ENCODE measurements at places on chromosomes 4 and X.

GRCh38 chr4:55635741-55636655 lies at the start of gene NMU:
Gene NMU, minus strand, starts transcription at chr4:55636298. Its CDS starts 106 bp downstream, at chr4:55636192.
- peak; percentile 27 for DNase-seq

- DNase-seq, result peak; percentile 62
Observed at GRCh38 chr4:108155373-108155772, 13.4 kb downstream of the LEF1 start.

- no peak for DNase-seq
Observed at GRCh38 chrX:2831471-2832228, 2.9 kb downstream of the GYG2 start.

- no peak for DNase-seq
Observed at GRCh38 chrX:68807818-68808217, 21.0 kb upstream of the EFNB1 start.

DNA sequence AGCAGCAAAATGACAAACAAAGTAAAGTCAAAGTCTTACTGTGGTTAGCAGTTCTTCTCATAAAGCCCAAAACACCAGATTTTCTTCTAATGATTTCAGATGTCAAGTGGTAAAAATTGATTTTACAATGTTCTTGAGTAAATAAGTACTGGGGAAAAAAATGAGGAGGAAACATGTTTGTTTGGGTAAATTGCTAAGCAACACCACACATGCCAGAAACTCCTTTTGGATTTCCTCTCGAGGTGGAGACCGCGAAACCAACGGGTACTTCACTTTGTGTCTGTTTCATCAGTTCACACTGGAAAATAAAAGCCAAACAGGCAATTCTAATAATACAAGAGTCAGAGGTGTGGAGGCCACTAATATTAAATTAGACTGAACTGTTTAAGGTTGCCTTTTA lies 4.6 kb upstream of the PKD2 start:
- no peak for DNase-seq

DNA sequence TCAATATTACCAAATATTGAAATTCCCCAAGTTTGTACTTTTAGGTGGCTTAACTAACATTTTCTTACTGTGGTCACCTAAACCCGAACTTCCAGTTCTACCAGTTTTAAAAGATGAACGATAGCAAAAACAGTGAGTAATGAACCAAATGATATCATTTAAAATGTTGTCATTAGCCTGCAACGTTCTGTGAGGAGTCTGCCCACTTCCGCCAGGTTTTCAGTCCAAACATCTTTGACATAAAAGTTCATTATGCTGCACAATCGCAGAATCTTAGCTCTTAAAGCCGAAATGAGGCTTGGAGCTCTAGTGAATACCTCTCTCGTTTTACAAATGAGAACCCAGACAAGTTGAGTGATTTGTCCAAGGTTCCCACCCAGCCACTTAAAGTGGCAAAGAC lies 762 bp downstream of the PIGA start:
- DNase-seq, result peak; percentile 29

- DNase-seq, result peak; percentile 46
Observed at GRCh38 chrX:48919947-48920717, 1.3 kb upstream of the PIM2 start.

- no peak for DNase-seq
Observed at GRCh38 chr4:139887962-139888735, 222.5 kb downstream of the MGST2 start.

DNA sequence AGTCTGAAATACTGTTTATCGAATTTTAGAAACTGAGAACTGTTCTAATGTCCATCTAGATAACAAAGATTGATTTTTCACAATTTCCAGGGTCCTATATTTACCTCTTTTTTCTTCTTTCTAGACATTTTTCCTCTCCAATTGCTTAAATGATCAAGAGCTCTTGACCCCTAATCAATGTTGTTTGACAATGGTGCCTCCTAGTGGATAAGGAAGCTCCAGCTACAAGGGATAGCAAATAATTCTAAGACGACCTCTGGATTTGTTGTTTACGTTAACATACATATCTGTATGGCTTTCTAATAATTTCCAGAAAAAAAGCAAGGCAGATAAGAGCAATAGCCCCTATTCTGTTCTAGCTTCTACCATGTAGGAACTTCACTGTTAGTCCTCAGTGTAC lies 35.8 kb downstream of the GPR82 start:
- DNase-seq, result no peak

DNA sequence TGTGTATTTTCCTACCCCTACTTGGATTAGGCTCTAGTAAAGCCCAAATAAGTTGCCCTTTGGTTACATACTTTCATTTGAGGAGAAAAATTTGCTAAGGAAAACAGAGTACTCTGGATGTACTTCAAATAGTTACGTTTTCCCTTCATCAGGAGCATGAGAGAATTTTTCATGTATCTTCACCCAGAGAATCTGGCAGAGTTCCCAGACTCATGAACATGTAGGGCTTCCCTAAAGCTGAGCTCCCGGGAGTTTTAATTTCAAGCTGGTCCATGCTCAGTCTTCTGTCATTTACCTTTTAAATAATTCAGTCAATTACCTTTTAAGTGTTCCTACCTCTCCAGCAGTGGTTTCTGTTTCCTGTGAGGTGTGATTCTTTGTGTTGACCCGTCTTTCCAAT lies 367.5 kb upstream of the GRID2 start:
- DNase-seq, result no peak

- no peak for DNase-seq
Observed at GRCh38 chr4:125041372-125041930, 273.3 kb upstream of the FAT4 start.

DNA sequence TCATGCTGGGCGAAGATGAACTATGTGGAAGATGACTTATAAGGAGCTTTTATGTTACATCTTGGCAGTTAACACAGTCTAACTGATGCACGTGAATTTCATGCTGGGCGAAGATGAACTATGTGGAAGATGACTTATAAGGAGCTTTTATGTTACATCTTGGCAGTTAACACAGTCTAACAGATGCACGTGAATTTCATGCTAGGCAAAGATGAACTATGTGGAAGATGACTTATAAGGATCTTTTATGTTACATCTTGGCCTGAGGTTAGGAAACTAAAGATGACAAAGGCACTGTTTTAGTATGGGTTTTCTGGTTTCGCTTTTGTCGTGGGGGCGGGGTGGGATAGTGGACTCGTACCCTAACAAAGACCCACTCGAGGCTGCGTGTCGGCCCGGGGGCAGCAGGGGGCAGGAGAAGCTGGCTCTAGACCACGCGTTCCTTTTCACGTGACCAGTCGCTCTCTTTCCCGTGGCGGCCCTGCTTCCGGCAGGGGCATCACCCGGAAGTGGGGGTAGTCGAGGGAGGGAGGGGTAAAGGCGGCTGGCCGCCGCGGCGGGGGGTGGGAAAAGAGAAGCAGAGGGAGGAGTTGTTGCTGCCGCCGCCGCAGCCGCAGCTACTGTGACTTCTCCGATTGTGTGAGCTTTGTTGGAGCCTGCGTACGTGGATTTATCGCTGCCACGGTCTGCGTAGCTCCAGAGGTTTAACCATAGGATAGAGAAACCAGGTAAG lies at the start of gene ATP7A:
ATP7A (plus strand) TSS at position 586 of the 733 bp plus-strand sequence. CDS start 60,949 bp downstream, outside the sequence.
- DNase-seq, result peak; percentile 89

DNA sequence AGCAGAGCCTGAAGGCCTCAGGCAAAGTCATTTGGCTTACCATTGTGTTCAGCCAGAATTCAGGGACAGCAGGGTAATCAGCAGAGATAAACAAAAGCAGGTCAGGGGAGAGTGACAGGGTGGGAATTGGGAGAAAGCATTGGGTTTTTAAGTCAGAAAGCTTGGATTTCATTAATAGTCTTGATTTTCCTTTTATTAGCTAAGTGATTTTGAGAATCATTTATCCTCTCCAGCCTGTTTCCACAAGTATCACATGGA lies 410.1 kb downstream of the HNRNPD start:
- no peak for DNase-seq

DNA sequence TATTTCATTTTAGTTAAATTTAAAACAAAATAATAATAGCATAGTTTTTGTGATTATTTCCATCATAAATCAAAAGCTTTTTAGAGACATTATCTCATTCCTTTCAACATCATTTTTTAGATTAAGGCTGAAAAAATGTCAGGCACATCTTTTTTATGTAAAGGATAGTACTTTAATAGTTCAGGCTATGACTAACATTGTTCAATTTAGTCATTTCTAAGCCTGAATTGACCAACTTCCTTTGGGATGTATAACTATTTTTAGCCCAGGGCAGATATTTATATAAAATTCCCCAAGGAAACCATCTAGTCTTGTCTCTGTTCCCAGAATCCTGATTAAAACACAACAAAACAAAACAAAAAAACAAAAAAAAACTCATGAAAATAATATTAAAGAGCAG lies 145.6 kb upstream of the PCDH18 start:
- DNase-seq, result no peak

GRCh38 chr4:180827232-180828009 lies 1415.8 kb upstream of the TENM3 start:
- no peak for DNase-seq

DNA sequence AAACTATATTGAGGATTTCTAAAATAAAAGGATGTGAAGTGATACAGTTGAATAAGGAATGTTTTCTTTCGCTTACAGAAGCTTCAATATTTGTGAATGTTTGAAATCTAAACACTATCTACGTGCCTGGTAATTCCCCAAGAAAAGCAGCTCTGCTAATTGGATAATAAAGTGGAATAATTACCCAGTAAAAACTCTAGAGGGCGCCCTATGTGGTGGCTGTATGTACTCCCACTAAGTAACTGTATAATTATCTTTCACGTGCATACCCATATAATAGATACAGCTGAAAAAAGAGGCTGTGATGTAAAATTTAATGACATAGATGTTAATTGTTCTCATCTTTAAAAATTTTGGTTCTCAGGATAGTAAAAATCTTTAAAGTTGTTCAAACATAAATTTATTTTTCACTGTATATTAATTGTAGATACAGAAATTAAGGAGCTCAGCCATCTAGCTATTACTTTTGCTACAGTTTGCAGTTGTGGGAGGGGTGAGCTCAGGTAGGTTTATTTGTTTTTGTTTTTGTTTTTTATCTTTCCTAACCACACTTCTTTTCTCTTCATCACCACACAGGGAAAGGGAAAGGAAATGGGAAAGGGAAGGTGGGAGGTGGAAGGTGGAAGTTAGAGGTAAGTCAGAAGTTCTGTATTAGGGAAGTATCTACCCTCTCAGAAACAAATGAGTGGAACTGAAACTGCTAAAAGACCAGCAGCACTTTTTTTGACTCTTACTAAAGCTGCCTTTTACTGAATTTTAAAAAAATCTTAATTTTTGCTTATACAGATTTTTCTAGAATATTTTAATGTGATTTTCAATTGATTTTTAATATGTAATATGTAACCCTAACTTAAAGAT lies 151.7 kb upstream of the RPS6KA6 start:
- DNase-seq, result no peak

DNA sequence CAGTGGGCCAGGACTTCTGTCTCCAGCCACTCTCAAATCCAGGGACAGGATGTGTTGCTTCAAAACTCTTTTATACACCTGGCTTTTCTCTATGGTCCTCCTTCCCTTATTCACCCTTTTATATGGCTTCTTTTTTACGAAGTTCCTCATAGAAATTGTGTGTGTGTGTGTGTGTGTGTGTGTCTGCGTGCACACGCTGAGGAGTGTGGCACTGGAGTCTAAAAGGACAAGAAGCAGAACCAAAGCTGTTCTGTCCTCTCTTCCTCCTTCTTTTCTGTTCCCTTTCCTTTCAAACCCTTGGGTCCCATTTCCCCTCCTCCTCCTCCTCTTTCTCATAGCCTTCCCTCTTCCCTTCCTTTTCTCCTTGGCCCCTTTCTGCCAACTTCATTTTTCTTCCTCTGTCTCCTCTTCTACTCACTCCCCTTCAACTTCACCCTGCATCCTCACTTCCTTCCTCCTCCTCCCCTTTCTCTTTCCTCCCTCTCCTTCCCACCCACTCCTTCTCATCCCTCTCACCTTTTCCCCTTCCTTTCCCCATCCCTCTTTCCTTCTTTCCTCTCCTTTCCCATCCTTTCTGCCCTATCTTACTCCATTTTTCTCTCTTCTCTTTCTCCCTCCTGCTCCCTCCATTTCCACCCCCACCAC lies 360.5 kb downstream of the MID1IP1 start:
- DNase-seq, result no peak

- no peak for DNase-seq
Observed at GRCh38 chrX:47146936-47147859, 2.2 kb downstream of the RBM10 start.

DNA sequence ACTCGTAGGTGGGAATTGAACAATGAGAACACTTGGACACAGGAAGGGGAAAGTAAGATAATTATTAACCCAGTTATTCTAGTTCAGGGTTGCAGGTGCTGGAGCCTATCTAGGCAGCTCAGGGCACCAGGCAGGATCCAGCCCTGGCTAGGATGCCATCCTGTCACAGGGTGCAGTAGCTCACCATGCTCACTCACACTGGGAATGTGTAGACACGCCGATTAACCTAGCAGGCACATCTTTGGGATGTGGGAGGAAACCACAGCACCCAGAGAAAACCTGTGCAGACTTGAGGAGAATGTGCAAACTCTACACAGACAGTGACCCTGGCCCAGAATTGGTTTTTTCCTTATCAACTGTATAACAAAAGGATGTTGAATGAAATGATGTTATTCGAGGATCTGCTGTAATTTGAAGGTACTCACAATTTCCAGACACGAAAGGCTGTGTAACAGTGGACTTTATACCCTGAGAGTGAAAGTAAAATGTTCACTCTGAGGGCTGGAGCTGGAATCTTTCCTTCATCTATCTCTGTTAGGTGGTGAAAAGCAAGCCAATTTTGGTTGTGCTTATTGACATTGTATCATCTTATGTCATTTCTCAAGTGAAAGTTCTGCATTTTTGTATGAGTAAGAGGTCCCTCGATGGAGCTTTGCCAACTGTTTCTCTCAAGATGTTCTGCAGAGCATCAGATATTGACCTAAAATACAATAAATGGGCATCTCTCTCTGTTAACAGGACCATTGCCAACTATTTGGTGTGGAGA lies 78.8 kb downstream of the PHEX start:
- no peak for DNase-seq

DNA sequence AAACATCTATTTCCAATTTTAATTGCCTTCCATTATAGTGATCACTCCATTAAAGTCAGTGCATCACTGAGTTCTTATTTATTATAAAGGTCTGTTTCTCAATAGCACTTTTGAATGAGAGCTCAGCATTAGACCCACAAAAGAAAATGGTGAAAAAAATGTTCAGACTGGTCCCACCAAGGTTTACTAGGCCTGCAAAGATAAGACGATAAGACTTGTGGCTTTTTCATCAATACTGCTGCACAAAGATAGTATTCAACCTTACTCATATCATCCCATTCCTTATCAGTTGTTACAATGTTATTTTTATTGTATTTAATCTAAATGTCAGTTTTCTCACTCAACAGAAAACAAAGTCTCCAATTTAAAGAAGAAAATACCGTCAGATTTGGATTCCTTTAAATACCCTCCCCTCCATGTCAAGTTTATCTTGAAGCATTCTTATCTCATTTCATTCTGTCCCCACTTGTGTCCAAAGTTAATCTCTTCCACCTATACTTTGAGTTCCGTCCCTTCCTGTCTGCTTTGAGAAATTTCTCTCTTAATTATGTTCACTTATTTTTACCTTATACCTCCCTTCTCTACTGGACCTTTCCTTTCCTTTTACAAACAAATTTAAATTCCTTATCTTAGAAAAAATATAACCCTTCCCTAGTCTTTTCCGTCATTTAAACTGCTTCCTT lies 140.0 kb downstream of the GASK1B start:
- DNase-seq, result no peak

- DNase-seq, result no peak
Observed at GRCh38 chr4:7003176-7003878, 39.8 kb upstream of the TADA2B start.

GRCh38 chrX:134659761-134660160 lies 1.5 kb upstream of the PLAC1 start:
- no peak for DNase-seq

GRCh38 chrX:4622486-4623167 lies 909.2 kb upstream of the PRKX start:
- no peak for DNase-seq

GRCh38 chr4:173061160-173061559 lies 107.5 kb upstream of the GALNT7 start:
- DNase-seq, result no peak

Measured in CD4-positive, alpha-beta T cell treated with Interleukin-17A for 4 hours (primary cell).